ENCODE measurements at places on chromosomes 11 and 22.

GRCh38 chr11:35303596-35304385 lies 115.6 kb downstream of the SLC1A2 start:
- DNase-seq: no peak

GRCh38 chr11:68784653-68785052 lies 33.3 kb upstream of the TESMIN start:
- no peak for DNase-seq

DNA sequence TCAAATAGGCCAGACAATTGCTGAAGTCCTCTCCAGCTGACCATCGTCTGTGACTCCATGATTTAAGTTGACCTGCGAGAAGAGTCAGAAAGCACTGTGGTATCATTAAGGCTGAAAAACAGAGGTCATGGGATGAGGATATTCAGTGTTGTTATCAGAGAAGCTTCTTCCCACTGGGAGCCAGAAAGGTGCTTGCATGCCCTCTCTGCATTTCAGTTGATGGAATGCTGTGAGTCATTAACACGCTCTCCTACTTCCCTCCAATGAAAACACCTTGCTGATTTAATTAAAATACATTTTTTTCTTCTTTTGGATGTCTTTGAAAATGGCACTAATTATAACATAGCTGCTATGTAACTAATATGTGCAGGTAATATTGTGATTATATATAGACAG lies 667.0 kb downstream of the NTM start:
- DNase-seq: no peak

GRCh38 chr22:37146051-37146385 lies 3.7 kb downstream of the IL2RB start:
- no peak for DNase-seq

DNA sequence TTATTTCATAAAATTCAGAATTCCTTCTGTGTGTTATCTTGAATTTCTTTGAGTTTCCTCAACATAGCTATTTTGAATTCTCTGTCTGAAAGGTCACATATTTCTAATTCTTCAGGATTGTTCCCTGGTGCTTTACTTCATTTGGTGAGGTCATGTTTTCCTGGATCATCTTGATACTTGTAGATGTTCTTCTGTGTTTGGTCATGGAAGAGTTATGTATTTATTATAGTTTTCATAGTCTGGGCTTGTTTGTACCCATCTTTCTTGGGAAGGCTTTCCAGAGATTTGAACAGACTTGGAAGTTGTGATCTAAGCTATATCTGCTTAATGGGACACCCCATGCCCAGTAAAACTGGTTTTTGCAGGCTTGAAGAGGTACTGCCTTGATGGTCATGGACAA lies 149.6 kb downstream of the METTL15 start:
- no peak for DNase-seq

- peak; percentile 82 for DNase-seq
These were observed at the start of gene FAT3 for GRCh38 chr11:92224407-92225124. Gene FAT3, plus strand, starts transcription at chr11:92224818. Its CDS starts 127,295 bp downstream, at chr11:92352113.

DNA sequence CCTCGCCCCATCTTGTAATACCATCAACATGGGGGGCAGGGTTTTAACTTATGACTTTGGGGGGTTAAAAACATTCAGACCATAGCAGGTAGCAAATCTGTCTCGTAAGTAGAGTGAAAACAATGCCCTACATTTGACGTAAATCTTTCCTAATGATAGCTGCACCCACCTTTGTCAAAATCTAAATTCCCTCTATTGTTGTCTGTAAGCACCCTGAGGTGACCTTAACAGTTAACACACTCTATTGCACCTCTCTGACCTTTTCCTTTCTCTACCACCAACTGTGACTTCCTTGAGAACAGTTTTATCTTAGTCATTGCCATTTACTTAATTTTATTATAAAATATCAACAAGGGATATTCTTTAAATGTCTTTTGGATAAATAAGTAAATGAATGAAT lies 1024.9 kb upstream of the CNTN5 start:
- DNase-seq: no peak
